ENCODE measurements at places on chromosomes 3 and 15.

- no peak for DNase-seq
These were observed 8.4 kb downstream of the KBTBD8 start for GRCh38 chr3:67006460-67006859.

GRCh38 chr3:165406425-165406824 lies 210.2 kb upstream of the SLITRK3 start:
- peak; percentile 7 for DNase-seq

DNA sequence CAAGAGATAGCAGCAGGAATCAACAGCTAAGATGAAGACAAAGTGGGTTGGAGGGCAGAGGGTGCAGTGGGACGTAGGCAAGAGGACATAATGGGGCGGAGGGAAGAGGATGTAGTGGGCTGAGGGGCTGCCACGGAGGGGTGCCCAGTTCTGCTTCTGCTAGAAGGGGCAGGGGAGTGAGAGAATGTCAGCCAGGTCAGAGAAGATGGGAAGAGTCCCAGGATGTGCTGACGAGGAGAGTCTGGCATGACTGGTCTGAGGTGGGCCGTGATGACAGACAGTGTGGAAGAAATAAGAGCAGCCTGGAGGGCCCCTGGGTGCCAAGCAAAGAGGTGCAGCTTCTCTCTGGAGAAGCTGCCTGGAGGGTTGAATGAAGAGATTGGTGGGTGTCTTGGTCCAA lies 4.0 kb downstream of the SPSB4 start:
- DNase-seq, result no peak

GRCh38 chr15:61994216-61994615 lies 66.0 kb downstream of the VPS13C start:
- DNase-seq, result no peak

GRCh38 chr15:88258093-88258641 lies 1.6 kb upstream of the NTRK3 start:
- DNase-seq, result no peak
